Hematopoietic multipotent progenitor cell (in vitro differentiated cells): ENCODE measurements at places on chromosomes 11 and 22.

DNA sequence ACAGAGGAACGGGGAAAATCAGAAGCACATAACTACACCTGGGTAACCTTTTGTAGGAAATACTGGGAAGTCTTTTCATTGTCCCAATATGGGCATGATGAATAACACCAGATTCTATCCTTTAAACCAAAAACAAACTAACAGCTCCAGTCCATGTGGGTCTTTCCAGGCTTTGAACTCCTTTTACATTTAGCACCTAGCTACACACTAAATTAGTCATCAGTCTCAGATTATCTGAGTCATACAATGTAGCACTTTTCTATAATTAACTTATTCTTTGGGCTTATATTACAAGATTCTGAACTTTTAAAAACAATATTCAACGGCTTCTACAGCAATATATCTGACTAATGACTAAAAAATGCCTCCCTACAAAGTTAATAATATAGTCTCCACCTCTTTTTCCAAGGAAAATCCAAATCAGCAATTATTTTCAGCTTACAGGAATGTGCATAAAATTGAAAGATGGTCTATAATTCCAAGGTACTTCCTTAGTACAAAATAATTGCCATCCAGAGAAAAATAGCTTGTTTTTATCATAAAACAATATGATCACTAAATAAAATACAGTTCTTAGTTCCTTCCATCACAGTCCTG, 26.3 kb downstream of the STK33 start:
- no peak for DNase-seq

DNA sequence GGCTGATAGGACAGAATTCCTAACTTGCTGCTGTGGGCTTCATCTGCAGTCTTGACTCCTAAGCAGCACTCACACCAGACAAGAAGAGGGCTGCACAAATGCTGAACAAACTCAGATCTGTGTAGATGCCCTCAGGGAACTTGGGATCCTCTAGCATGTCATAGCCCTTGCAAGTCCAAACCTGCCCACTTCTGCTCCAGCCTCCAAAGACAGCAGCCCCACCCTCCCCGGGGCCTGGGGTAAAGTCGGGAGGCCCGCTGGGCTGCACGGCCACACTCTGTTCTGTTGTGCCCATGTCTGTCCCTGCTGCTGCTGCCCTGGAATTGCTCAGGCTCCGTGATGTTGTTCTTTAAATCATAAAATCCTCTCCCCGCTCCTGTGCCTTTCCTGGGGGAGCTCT, 28.3 kb downstream of the DRD2 start:
- DNase-seq: no peak

GRCh38 chr22:40659166-40659565, 20.1 kb upstream of the MCHR1 start:
- DNase-seq: no peak

DNA sequence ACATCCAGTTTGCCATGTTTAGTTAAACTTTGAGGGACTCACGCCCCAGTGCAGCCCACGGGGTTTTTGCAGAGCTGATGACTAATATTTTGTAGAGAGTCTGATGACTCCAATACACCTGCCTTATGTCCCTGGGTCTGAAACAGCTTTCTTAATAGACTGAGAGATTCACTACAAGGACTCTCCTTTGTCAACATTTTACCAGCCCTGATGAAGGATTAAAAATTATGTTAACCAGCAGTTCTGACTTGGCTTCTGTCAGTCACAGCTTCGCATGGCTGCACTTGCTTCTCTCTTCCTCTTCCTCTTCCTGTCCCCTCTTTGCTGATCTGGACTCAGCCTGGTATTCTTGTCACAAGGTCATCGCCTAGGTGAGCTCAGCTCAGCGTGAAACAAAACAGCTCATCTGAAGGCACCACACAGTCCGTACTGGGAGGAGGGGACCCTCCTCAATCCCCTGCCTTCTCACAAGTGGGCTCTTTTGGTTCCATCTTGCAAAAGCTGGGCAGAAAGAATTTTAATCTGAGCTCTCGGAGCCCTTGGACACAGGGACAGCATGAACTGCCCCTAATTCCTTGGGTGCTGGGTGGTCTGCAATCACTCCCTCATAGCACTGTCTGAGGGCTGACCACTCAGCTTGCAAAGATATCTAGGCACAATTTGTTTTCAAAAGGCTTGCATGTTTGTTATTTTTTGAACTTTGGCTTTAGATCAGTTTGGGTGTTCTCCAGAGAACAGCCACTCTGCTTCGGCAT, 38.1 kb upstream of the POU2AF1 start:
- DNase-seq: no peak

DNA sequence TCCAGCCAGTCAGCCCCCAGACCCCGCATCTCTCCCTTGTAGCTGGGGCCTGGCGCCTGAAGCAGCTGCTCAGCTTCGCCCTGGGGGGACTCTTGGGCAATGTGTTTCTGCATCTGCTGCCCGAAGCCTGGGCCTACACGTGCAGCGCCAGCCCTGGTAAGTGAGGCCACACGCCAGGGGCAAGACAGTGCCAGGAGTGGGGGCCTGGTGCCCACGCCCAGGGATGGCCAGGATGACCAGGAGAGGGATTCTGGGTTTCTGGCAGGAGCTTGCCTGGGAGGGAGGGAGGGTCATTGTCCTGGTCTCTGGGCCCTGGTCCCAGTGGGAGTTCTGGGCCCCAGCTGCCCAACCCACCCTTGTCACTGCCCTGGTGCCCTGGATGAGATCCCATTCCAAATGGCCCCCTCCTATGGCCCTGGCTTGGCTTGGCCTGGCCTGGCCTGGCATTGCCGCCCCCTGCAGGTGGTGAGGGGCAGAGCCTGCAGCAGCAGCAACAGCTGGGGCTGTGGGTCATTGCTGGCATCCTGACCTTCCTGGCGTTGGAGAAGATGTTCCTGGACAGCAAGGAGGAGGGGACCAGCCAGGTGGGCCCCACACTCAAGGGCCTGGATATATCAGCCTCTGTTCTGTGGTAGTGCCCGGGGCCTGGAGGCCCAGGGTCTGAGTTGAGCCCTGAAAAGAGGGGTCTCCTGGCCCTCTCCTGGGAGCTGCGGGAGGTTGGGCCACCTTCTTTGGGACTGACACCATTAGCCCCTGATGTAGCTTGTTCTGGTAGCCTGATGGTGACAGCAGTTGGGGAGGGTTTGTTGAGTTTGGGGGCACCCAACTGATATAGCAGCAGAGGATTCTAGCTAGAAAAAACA, 3.7 kb downstream of the SLC39A13 start:
- DNase-seq: peak; percentile 68

DNA sequence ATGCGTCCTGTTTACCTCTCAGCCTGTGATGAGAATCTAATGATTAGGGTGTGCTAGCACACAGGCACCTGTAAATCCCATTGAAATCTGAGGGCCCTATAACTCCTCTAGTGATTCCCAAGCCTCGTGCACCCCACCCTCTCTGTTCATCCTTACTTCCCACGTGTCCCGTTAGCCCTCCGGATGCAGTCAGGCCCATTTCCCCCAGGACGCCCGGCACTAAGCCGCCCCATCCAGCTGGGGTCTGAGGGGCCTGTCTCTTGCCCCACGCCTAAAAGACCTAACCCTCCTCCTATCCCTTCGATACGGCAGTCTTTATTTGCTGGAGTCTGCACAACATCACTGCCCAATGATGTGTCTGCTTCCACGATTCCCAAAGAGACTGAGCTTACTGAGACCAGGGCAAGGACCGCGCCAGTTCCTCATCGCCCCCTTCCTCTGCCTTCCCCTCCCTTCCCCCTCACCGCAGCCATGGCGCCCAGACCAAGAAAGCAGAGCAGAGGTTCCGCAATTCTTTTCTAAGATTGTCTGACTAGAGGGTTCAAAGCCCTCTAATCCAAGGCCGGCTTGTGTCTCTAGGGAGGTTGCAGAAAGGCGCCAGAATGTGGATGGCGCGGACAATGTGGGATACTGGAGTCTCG, 1.1 kb upstream of the FADS2 start:
- peak; percentile 81 for DNase-seq

DNA sequence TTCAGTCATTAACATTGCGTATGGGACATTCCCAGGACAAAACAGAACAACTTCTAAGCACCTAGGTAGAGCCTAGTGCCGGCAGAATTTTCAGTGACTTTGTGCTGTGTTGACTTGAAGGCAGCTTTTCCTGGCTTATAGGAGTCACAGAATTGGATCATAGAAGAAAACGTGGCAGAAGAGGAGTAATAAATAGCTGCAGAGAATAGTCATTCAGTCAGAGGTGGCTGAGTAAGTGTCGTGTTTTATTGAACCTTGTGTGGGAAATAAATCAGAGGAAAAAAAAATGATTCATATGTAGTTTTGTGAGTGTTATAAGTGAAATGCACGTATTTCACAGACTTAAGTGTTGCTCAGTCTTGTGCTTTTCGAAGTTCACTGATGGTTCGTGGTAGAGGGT, 2.1 kb downstream of the BARX2 start:
- no peak for DNase-seq
